ENCODE measurements at places on chromosomes 1 and 21.

DNA sequence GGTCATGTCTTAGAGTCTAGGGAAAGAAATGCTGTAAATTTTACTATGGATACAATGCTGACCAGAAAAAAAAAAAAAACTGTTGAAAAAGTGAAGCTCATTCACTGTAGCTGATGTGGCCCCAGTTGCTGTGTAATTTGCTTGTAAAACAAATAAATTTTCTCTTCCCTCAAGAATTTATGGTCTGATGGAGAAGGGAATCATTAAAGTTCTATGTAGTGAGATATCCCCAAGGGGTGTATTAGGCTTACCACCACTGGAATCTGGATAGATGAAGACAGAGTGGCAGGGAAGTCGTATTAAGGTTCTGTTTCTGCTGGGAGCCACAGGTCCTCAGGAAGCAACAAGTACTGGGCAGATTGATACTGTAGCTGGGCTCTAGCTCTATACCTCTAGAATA lies 860.0 kb downstream of the LTN1 start:
- DNase-seq: no peak

DNA sequence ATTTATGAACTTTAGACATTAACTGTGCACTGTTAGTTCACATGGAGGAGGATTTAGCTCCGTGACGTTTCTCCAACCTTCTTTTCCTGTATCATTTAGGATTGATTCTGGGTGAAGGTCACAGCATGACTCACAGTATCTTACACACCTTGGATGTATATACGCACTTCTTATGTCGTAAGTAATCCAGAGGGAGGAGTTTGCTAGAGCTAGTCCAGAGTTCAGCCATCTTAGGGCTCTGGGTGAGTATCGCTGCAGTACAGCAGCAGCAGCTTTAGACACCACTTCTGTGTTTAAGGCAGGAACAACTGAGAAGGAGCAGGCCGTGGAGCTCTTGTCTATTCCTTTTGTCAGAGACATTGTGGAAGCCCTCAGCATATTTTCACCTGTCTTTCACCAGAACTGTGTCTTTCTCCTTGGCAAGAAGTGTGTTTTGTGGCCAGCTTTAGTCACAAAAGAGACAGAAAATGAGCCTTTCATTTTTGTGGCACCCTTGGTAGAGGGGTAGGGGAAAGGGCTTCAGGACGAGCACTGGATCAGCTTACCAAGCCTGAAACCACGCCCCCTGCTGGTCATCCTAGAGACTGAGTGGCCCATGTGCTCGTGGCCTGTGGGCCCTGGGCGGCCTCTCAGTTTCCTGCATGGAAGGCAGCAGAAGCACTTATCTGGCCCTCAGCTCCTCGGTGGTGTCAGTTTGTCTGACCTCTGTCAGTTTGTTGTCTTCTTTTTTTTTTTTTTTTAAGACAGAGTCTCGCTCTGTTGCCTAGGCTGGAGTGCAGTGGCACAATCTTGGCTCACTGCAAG lies 64.0 kb downstream of the ADARB1 start:
- DNase-seq: no peak

GRCh38 chr1:207069061-207069460 lies 16.0 kb downstream of the PFKFB2 start:
- DNase-seq: no peak

DNA sequence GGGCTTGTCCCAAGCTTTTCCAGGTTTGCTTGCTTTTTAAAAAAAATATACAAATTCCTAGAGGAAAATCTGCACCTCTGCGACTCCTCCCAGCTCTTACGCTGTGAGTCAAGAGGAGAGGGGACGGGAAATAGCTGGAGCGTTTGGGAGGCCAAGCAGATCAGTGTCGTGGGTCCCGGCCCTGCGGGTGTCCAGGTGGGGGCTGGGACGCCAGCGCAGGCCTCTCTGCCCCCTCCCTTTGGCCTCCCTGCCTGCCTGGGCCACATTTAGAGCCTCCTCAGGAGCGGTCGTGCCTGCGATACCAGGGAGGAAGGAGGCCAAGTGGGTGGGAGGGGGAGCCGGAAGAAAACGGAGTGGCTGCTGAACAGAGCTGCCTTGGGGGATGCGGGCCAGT lies 9.0 kb downstream of the WNT4 start:
- DNase-seq: peak; percentile 37

DNA sequence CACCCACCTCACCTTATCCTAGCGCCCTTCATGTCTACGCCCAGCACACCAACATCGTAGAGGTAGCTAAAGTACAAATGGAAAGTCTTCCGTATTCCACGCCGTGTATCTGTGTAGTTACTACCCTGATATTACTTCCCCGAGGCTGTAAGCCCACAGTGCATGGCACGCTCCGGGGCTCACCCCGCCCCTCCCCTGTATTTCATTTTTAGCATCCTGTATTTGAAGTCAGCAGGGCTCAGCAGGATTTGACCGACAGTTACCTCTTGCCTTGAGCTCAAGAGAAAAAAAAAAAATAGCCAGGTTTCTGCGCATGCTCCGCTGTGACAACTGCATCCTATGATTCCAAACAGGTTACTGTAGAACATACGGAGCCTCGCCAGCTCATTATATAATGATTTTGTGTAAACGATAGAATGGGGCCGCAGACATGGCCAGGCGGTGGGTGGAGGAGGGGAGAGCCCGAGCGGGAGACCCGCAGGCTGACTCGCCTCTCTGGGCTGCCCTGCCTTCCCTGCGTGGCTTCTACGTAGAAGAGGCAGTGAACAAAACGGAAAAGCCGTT lies 1.3 kb downstream of the ABCG1 start:
- DNase-seq: peak; percentile 76

DNA sequence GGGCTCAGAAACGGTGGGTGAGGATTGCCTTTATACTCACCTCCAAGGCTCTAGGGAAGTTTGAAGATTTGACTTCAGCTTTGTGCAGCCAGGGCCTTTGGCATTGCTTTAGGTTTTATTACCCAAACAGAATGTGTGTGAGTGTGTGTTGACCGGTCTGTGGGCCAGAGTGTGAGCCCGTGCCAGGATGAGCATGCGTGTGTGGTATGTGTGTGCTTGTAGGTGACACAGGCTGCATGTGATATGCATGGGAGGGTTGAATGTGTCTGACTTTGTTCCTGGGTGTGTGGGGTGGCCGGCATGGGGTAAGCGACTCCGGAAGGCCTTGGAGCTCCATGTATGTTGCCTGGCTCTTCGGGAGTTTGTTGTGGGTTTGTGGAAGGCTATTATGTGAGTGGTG lies 160.5 kb downstream of the FOXD2 start:
- DNase-seq: no peak

DNA sequence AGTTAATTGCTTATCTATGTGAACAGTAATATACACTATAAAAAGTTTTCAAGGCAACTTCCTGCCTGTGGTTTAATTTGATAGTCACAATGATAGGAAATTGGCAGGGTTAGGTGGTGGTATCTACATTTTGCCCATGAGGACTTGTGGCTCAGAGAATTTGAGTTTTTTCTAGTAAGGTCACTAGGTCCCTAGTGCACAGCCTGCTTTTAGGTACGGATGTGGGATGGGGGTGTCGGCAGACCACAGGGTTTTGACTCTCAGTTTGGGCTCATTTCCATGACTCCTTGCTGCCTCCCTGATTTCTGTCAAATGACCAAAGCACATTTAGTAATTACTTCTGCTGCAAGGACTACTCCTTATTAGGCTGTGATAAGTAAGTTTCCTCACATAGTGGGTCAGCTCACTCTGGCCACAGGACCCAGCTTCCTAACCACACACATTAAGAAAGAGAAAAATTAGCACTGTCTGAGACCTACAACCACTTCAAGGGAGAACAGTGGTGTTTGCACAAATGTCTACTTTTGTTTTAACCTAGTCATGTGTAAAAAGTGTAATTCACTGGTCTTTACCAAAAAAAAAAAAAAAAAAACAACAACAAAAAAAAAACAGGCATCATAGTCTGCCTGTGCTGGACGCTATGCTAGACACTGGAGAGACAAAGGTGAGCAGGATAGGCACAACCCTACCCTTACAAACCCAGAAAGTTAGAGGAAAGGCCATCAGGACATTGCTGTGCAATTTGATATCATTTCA lies 43.7 kb downstream of the MRPL39 start:
- DNase-seq: no peak

DNA sequence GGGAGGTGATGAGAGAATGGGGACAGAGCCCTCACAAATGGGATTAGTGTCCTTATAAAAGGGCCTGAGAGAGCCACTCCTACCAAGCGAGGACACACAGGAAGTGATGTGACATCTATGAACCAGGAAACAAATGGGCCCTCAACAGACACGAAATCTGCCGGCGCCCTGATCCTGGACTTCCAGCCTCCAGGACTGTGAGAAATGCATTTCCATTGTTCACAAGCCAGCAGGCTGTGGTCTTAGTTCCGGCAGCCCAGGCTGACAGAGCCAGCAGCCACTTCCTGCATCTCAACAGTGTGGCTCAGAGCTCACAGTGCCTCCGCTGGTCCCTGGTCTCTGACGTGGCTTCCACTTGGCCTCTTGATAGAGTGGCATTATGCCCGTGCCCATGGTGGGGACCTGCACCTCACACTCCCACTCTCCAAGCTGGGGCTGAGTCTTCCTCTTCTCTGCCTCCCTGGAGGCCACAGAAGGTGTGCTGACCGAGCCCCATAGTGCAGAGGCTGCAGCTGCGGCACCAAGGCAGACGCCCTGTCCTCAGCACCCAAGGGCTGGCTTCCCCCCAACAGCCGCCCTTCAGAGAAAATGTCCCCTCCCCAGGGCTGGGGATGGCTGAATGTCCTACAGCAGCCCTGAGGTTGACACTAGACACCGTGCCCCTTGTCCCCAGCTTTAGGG lies 44.9 kb downstream of the ACOT7 start:
- DNase-seq: no peak

GRCh38 chr1:150280138-150280707 lies 2.1 kb upstream of the CIART start:
- no peak for DNase-seq

DNA sequence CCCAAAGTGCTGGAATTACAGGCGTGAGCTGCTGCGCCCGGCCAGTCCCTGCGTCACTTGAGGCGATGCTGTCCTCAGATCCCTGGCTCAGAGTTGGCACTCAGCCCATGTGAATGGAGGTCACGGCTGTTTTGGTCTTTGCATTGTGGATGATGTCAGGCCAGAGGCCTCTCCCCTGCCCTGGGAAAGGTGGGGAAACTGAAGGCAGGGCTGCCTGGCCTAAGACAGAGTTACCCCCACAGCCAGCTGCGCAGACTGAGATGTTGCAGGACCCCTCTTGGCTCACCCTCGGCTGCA lies 821 bp downstream of the MASP2 start:
- no peak for DNase-seq

GRCh38 chr1:24426744-24427544 lies 11.3 kb downstream of the NIPAL3 start:
- DNase-seq: peak; percentile 84

DNA sequence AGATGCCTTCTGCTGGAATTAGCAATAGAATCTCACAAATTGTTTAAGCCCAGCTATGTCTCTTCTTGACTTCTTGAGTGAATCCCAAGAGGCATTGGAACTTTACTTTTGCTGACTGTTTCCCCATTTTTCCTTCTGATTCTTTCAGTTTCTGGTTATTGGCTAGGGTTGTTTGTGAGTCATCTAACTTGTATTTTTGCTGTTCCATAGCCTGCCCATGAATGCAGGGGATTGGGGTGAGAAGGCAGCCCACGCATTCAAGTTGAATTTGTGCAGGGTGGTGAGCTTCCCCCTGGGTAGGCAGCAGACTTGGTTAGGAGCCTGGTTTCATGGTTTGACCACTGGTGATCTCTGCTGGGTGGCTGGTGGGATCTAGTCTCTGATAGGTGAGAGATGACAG lies 10.4 kb upstream of the KLF17 start:
- no peak for DNase-seq

DNA sequence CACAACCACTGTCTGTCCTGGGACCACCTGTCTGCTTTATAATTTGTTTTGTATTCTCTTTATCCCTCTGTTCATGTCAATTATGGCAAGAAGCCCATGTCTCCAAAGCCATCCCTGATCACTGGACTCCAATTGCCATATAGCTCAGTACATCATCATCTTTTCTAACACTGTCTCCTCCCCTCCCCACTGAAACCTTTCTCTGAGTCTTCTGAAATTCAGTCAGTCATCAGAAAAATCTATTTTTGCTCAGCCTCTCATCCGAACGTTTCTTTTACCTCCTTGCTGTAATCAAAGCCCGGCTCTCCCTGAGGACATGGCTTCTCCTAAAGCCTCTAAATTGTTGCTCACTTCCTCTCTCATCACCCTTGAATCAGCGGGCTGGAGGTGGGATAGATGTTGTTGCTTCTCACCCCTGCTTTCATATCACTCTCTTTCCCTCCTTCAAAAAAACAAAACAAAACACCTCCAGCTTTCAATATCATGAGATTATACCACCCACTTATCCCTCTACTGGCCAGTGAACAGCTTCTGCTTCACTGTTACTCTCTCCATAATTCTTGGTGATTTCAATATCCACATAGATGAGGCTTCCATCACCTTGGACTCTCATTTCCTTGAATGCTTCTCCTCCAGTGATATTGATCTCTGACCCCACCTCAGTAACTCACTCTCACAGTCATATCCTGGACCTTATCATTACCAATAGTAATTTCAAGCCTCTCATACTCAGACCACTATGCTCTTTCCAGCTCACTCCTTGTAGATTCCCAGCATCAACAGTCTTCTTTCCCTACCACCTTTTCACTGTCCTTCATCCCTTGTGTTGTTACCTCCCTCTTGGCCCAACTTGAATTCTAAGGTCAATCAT lies 27.8 kb downstream of the RAB3B start:
- DNase-seq: no peak

- DNase-seq: no peak
Observed at GRCh38 chr1:980602-981395, 1.1 kb downstream of the PERM1 start.

GRCh38 chr1:76231320-76231719 lies 156.8 kb downstream of the ST6GALNAC3 start:
- DNase-seq: no peak

DNA sequence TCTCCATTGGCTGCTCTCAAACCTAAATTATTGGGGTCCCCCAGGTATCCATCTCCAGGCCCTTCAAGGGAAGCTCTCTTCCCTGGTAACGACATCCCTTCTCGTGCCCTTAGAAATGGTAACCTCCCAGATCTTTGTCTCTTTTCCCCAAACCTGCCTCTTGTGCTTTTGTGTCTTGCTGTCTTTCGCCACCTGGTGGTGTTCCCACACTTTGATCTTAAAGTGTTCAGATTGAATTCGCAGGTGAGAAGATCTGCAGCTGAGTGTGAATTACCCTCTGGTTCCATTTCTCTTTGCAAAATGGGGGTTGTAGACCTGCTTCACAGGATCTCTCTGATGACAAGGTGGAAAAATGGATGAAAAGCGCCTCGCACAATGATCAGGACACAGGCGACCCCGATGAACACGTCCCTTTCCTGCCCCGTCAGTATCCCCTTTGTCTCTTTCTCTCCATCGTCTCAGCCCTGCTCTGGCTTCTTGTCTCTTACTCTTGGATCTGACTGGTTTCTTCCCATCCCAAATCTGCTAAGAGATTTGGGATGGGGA lies 53.1 kb downstream of the DOP1B start:
- no peak for DNase-seq

DNA sequence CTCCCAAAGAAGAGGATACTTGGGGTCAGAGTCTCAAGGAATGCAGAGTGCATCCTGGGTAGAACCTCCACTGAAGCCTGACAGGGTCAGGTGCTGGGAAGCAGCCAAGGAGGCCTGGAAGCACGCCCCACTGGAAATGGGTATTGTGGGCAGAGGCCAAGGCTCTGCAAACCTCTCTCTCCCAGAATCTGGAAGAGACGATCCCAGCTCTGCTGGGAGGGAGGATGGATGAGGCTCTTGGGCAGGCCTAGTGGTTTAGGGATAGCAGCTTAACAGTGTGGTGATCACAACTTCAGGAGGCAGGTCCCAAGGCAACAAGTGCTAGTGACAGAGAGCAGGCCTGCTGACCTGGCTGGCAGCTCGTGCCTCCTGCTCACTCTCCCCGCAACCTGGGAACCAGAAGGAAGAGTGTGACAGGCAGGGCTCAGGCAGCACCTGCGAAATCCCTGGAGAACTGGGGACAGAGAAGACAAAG lies 641.0 kb downstream of the PLPP3 start:
- no peak for DNase-seq

All from DMS79 (cell line).